D721Med (cell line): ENCODE measurements at places on chromosomes 4 and X.

DNA sequence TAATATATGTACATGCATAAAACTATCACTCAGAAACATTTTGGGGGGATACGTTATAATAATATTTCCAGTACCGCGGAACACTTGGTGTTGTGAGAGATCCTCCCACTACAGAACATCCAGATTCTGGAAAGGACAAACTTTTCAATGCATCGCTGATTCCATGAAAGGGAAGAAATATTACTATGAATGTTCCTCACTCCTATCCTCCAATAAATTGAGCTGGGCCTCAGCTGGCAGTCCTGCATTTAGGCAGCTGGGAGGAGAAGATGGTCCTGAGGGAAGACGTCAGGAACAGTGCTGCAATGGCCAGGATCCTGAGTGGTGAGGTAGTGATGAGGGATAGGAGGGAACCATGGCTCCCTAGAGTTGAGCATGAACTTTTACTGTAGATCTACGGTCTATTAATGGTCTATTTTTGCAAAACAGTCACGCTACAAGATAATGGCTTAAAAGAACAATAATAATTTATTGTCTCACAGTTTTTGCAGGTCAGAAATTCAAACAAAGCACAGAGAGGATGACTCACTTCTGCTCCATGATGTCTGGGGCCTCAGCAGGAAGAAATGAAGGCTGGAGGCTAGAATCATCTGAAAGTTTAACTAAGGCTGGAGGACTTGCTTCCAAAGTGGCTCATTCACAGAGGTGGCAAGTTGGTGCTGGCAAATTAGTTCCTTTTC lies 538.1 kb downstream of the STIM2 start:
- DNase-seq, result no peak

GRCh38 chr4:127214931-127215330 lies 417.8 kb upstream of the INTU start:
- no peak for DNase-seq

GRCh38 chr4:162497564-162498167 lies 333.9 kb upstream of the FSTL5 start:
- no peak for DNase-seq

- no peak for DNase-seq
Observed at GRCh38 chr4:57668621-57669020, 558.4 kb upstream of the IGFBP7 start.

- no peak for DNase-seq
Observed at GRCh38 chrX:39601231-39602177, 496.3 kb downstream of the BCOR start.
